ENCODE measurements at places on chromosomes 5 and 9.

DNA sequence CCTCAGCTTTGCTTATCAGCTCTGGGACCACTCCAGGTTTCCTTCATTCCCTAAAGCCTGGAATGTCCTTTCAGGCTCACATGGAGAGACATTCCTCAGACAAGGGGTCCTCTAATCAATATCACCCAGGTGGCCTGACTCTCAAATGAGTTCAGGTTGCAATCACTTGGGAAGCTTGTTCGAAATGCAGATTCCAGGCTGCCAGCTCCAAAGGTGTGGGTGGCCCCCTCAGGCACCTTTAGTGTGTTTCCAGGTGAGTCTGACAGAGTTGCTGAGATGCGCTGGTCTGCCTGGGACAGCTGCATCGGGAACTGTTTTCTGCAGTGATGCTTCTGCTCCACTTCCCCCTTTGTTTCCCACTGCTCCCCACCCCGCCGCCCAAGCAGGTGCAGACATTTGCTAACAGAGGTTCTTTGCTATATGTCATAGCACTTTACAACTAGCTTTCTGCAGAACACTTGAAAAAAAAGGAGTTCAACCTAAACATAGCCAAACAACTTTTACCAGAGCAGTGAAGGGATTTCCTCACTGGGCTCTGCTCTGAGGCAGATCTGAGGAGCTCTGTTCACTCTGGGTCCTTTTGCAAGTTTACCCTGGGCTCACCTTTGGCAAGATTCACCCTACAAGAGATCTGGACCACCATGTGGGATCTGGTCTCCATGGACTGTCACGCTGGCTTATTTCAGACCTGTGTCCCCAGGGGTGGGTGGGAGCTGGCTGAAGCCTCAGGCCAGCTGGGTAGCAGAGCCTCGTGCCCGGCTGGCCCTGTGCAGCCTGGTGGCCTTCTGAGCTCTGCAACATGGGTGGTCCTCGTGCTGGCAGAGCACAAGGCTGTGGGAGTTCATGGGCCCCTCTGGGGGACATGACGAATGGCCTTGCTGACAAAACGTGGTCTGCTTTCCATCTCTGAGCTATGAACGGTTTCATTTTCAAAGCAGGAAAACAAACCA lies 539.6 kb downstream of the CCDC171 start:
- no peak for DNase-seq

GRCh38 chr5:96051401-96051830 lies 89.8 kb upstream of the ELL2 start:
- no peak for DNase-seq

DNA sequence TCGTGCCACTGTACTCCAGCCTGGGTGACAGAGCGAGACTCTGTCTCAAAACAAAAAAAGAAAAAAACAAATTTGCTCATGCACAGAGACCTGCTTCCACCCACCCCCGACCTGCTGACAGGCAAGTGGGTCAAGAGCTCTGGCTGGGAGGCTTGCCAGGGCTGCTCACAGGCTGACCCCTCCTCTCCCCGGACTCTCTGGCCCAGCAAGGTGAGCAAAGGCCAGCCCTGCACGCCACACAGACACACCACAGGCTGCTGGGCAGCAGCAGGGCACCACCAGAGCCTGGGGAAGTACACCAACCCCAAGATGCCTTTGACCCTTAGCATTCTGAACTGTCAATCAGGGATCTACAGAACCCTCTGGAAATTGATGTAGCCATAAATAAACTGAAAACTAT lies 29.2 kb downstream of the NSUN2 start:
- DNase-seq = no peak

DNA sequence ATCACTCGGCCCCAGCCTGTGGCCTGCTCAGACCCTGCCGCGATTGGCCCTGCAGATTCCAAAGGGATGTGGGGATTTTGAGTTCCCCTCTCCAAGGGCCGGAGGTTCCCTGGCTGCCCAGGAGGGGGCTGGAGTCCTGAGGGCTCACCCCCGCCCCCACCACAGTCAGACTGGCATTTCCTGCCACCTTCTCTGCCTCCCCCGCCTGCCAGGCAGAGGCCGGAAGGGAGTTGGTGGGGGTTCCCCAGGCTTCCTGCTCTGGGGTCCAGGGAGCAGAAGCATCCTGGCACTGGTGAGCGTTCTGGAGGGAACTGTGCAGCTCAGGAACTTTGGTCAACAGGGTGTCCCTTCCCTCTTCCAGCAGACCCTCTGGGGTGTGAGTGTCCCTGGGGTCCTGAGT lies 70.6 kb downstream of the RXRA start:
- no peak for DNase-seq

DNA sequence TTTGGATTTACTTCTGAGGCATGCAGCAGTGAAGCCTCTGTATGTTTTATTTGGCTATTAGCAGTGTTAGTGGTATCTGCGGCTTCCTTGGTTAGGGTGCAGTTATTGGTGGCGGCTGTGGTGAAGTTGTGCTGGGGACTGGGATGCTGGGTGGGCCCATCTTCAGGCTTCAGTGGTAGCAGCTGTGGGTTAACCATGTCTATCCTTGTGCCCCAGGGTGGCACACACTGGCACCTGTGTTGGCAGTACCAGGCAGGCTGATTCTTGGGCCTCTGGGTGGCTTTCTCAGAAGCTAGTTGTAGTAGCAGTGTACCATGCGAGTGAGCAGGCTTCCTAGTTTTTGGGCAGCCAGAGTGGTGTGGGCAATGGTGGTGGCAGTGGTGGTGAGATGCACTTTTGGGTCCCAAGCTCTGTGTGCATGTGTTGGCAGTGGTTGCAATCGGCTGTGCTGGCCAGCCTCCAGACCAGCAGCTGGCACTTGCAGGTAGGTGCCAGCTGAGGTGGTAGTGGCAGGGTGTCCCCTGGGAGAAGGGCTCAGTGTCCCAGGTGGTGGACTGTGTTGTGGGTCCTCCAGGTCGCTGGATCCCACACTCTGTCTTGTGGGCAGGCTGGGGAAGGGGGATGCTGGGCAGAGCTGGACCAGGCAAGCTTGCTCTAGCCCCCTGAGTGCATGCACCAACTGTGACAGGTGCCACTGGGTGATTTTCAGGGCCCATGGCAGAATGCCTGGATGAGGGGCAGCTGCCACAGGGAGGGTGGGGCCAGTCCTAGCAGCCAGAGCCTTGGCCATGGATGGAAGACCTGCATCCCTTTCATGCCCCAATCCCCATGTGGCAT lies 13.6 kb downstream of the AHRR start:
- no peak for DNase-seq

GRCh38 chr5:68730220-68730978 lies 363.4 kb upstream of the SLC30A5 start:
- DNase-seq = no peak

DNA sequence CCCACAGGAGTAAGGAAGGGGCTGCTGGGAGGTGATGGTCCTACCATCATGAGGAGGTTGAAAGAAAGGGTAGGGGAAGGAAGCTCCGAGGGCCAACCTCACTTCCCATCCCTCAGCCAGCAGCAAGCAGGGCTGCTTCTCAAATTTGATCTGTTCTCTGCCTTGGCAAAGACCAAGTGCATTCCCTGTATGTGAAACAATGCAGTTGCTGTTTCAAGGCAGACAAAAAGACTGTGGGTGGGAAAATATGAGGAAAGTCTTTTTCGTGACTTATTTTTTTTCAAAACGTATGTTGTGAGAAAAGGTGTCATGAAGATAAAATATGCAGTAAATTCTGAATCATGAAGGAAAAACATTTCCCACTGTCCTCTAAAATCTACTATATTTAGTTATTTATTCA lies 165.9 kb downstream of the ARSB start:
- DNase-seq = no peak

- DNase-seq = no peak
Observed at GRCh38 chr9:125995706-125996105, 248.5 kb downstream of the PBX3 start.

- no peak for DNase-seq
Observed at GRCh38 chr9:133255371-133256135, 19.4 kb downstream of the ABO start.

DNA sequence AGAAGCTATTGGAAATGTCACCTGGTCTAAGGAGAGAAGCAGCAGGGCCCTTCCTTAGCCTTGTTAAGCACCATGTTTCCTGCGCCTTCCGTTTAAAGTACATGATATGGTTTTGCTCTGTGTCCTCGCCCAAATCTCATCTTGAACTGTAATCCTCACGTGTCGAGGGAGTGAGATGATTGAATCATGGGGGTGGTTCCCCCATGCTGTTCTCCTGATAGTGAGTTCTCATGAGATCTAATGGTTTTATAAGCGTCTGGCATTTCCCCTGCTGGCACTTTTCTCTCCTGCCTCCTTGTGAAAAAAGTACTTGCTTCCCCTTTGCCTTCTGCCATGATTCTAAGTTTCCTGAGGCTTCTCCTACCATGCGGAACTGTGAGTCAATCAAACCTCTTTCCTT lies 49.7 kb downstream of the PRDM6 start:
- no peak for DNase-seq

- no peak for DNase-seq
Observed at GRCh38 chr9:112299514-112299913, 33.9 kb downstream of the PTBP3 start.

DNA sequence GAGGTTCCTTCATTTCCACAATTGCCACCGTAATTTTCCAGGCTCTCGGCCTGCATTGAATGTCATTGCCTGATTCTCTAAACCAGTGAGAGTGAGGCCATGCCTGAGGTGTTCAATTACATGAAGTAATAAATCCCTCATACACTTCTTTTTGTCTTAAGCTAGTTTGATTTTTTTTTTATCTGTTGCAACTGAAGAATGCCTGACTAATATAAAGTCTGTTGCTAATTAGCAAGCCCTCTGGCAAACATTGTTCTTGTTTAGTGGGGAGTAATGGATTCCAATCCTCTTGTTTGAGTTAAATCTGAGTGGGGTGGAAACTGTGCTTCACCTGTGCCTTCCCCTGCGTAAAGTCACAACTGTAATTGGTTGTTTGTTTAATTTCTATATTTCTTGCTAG lies 338.1 kb upstream of the ATP10B start:
- DNase-seq = no peak

GRCh38 chr5:131279204-131279603 lies 15.4 kb downstream of the CDC42SE2 start:
- DNase-seq = no peak

DNA sequence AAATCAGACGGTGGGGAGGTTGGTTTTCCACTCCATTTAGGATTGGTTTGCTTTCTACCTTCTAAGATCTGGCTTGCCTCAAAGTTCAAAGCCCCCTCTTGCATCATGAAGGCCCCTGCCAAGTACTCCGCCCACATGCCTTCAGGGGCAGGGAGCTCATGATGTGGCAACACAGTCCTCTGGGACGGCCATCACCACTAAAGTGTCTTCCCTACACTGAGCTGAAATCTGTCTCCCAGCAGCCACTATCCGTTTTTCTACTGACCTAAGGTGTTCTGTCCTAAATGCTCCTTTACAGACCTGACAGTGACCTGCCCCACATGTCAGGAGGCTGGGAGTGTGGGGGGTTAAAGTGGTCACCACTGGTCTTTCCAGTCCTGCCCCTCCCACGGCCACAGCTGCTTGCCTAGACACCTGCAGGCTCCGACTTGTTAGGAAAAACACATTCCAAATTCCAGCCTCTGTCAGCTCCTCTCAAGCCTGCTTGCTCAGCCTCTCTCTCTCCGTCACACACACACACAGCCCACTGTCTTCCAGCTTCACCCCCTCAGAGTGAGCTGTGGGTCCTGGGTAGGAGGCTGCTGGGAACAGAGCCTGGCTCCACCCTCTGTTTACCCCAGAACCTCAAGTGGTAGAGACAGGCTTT lies 44.9 kb downstream of the SHB start:
- no peak for DNase-seq

DNA sequence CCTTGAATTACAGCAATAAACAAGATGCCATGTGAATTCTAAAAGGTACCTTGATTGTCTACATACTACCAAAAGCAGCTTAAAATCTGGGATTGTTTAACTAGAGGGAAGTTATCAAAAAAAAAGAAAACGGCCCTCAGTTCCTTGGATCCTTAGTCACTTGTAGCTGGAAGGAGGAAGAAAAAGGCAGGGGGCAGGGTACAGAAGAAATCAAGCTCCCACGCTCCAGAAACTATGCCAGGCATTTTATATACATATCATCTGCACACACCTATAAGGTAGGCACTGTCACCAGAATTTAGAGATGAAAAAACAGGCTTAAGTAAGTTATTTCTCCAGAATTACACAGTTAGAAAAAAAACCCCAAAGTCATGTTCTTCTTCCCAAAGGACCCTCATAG lies 63.4 kb downstream of the SCAI start:
- DNase-seq = no peak

DNA sequence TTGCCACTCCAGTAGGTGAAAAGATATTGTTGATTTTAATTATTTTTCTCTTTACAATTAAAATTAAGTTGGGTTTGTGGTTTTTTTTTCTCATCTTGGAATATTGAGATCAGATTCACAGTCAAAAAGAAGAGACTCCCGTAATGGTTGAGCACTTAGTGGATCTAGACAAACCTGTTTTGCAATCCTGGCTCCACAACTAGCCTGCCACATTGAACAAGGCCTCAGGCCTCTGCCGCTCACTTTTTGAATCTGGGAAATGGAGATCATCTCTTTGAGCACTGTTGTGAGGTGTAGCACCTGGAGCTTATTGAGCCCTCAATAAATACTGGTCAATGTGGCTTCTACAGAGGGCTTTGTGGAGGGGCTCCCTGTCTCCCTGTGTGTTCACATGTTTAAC lies 37.1 kb upstream of the RARS1 start:
- no peak for DNase-seq

GRCh38 chr5:153641183-153641688 lies 150.8 kb downstream of the GRIA1 start:
- no peak for DNase-seq

DNA sequence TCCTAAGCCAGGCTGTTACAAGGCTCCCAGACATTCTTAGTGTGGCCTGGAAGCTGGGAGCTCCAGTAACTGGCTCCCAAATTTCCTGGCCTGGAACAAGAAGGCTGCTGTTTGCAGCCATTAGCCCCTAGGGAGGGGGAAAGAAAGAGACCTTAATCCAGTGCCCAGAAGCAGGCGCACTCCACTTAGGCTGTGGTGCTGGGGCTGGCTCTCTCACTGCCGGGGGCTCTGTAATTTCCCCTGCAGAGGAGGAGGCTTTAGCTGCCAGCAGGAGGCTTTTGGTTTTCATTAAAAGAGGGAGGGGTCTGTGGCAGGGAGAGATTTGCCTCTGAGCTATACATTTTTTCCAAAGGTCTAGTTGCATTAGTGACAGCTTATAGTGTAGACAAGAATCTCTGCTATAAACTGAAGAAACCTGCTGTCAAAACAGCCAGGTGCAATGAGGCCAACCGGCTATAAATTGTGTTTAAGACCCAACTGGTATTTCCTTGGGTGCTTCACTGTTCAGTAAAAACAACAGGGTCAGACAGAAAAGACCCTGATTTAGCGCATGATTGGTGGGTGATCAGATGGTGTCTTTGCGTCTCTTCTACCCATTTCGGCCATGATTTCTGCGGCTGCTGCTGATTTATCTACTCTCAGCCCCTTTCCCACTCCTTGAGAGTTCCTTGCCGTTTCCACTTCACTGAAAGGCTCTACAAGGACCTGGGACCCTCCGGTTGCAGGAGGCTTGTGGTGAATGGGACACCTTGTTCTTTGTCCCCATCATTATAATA lies 254.6 kb downstream of the AOPEP start:
- no peak for DNase-seq

GRCh38 chr9:34907044-34907443 lies 51.0 kb upstream of the PHF24 start:
- DNase-seq = no peak

GRCh38 chr9:125701351-125701750 lies 5.7 kb downstream of the MAPKAP1 start:
- no peak for DNase-seq

GRCh38 chr9:90847971-90848370 lies 46.4 kb downstream of the SYK start:
- no peak for DNase-seq

GRCh38 chr9:33041432-33042188 lies 16.5 kb downstream of the DNAJA1 start:
- DNase-seq = no peak

All from stimulated activated CD4-positive, alpha-beta T cell treated with anti-CD3 and anti-CD28 coated beads, Interleukin-1b, Interleukin-23, amount 100 ng/mL, for 24 hours (primary cell).